ENCODE measurements at places on chromosomes 7 and 10.

GRCh38 chr10:24457661-24458318, 248.9 kb downstream of the KIAA1217 start:
- DNase-seq = no peak

- no peak for DNase-seq
Measured at GRCh38 chr10:51215951-51216834, 141.9 kb downstream of the PRKG1 start.

DNA sequence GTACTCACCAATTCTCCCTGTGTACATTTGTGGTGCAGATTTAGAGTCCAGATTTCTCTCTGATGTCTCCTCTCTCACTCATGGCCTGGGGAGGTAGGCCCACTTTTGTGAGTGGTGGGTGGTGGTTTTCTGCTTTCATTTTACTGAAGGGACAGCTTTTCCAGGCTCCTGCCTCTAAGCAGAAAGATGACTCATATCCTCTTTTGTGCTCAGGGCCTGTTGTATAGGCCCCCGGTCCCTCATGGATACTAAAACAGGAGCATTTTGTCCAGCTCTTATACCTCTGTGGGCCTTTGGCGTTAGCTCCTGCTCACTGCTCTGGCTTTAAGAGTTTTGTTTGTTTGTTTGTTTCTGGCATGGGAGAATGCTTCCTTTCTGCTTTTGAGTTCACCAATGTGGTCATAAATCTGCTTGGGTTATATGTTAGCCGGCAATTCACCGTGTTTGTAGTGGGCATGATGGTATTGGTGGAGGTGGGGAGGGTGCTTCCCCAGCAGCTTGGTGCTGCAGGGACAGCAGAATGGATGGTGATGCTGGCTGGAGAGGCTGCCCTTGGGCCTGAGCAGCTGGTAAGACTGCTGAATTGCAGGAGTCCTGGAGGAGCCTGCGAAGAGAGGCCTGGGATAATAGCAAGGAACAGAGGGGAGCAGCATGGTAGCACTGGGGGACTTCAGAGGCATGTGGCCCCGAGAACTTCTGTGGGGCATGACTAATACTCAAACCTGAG, 468.7 kb downstream of the RPS24 start:
- DNase-seq = no peak

GRCh38 chr7:940599-941408, 13.7 kb downstream of the ADAP1 start:
- DNase-seq = no peak

DNA sequence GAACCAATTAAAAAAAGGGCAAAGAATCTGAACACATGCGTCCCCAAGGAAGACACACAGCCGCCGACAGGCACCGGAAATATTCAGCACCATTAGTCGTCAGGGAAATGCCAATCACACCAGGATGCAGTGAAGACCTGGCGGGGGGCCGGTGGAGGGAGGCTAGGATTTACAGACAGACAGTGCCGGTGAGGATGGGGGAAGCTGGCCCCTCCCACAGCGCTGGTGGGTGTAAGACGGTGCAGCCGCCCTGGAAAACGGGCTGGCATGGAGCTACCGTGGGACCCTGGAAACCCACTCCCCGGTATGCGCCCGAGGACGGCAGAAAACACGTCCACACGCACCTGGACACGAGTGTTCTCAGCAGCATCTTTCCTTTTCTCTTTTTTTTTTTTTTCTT, 4.8 kb upstream of the ADAP1 start:
- DNase-seq = no peak

DNA sequence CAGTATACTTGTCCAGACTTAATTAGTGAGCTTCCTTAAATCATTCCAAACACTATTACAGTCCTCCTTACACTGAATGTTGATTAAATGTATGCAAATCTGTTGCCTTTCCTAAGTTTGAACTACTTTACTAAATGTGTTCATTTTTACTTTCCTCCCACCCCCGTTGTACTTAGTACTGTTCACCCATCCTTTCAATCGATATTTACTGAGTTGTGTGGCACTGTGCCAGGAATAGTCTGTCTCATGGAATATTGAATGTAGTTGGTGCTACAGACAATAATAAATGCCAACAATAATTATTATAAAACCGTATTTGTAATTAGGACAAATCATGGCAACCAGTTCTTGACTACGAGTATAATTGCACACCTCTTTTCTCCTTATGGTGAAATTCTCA, 335.7 kb downstream of the GPR37 start:
- no peak for DNase-seq

DNA sequence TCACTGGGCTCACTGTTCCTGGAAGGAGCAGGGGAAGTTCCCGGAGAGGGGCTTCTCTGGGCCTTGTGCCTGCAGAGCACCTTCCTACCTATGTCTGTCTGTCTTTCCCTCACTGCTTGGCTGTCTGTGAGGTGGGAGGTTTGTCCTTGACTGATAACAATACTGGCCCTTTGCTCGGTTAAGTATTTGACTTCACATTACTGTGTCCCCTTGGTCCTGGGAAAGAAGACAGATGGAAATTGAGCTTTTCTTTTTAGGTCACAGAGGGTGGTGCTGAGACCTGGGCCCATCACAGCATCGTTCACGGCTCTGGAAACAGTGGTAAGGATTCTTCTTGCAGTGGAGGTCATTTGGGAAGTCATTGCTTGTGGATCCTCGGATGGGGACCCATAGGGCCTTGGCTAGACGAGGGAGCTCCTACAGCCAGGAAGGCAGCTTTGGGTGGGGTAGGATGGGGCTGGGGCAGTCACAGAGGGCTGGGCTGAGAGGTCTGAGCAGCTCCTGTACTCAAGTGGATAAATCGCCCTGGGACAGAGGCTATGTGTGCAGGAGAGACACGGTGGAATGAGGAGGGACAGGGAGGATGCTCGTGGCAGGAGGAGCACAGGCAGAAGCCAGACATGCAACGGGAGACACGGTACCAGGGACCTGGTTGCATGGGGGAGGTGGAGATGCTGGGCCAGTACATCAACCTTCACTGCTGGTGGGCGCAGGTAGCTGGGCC, 450.2 kb downstream of the PLXNA4 start:
- no peak for DNase-seq

GRCh38 chr7:111045449-111045848, 45.5 kb upstream of the LRRN3 start:
- DNase-seq = no peak

DNA sequence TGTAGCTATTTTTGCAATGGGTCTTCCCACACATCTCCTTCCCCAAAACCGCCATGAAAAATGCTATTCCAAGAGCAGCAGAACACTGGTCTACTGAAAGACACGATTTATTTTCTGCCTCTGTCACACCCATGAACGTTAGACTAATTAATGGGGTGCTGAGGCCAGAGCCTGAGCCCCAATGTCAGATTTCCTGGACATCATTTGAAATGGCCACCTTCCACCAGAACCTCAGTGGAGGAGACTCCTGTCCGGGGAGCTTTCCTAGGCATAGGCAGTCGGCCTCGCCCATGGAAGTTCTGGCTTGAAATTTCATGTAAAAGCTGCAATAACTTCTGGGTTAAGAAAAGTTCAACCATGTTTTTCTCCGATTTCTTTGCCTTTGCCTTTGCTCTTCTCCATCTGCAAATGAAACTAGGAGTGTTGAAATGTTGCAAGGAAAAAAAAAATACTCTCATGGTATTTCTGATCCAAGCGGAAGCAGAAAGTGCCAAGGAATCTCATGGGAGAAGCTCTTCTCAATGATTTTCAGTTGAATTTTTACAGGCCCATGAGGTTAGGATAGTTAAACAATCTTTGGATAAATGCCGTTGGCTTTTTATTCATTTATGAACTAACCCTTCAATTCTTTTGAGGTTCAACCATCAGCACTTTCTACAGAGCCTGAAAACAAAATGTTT, 570.8 kb upstream of the MGMT start:
- DNase-seq = no peak

- DNase-seq = no peak
Measured at GRCh38 chr10:72567889-72568640, 57.8 kb downstream of the MICU1 start.

DNA sequence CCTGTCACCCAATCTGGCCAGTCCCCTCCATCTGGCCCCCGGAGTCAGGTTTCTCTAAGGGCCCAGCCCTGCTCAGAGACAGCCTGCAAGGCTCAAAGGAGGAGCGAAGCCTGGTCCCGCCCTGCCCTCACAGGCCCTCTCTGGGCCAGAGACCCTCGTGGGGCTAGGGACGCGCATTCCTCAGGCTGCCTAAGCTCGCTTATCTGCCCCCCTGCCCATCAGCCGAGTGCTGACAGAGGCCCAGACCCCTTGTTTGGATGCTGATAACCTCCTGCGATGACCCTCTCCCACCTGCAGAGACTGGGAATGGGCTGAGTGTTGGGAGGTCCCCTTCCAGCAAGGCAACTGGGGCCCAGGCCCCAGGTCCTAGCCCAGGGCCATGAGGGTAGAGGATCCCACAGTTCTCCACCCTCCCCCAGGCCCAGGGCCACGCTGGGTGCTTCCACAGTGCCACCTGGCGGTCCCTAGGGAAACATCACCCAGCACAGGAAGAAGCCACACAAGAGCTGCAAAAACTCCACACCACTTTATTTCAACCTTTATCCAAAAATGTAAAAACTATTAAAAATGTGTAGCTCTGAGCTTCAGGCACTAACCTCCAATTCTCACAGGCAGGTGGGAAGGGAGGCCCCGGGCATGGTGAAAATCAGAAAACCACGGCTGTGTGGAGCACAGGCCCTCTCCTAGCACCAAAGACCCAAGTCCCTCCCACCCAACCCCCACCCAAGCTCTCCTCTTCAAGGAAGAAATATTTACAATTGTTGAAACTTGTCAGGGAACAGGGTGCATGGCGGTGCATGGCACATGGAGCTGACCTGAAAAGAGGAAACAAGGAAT, 2.2 kb downstream of the NPM3 start:
- DNase-seq = peak; percentile 66

- DNase-seq = no peak
Measured at GRCh38 chr10:3886191-3886590, 101.2 kb upstream of the KLF6 start.

DNA sequence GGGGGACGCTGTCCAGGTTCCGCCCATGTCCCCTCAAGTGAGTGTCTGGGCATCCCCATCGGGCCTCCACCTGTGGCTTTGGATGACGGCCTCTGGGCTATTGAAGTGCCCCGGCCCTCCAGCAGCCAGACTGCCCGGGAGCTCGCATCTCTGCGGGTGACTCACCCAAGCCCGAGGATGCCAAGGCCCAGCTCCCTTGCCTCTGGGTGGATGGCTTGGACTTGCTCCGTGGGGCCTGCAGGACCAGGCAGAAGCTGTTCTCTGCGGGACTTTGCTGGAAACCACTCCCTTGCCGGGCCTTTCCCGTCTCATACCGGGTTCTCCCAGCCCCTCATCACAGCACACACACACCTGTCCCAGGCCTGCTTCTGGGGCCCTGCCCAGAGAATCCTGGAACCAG, 22.4 kb downstream of the DPYSL4 start:
- DNase-seq = no peak

DNA sequence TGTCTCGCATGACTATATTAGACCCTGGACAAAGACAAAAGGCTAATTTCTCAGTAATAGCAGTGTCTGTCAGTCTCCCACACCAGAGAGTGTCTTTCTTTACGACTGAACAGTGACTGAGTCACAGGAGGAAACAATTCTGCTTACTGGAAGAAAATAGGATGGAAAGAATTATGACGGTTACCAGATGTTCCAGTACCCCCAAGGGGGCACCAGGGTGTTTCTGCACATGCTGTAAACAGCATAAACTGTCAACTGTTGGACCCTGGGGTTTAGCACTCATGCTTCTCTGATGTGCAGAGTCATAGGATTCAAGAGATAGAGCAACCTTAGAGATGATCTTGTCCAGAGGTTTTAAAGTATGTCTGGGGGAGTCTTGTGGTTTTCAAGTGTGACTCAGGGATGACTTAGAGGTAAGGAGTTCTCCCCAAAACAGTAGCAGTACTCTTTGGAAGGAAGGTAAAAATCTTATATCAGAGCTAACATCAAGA, 291.7 kb downstream of the THSD7A start:
- DNase-seq = no peak

DNA sequence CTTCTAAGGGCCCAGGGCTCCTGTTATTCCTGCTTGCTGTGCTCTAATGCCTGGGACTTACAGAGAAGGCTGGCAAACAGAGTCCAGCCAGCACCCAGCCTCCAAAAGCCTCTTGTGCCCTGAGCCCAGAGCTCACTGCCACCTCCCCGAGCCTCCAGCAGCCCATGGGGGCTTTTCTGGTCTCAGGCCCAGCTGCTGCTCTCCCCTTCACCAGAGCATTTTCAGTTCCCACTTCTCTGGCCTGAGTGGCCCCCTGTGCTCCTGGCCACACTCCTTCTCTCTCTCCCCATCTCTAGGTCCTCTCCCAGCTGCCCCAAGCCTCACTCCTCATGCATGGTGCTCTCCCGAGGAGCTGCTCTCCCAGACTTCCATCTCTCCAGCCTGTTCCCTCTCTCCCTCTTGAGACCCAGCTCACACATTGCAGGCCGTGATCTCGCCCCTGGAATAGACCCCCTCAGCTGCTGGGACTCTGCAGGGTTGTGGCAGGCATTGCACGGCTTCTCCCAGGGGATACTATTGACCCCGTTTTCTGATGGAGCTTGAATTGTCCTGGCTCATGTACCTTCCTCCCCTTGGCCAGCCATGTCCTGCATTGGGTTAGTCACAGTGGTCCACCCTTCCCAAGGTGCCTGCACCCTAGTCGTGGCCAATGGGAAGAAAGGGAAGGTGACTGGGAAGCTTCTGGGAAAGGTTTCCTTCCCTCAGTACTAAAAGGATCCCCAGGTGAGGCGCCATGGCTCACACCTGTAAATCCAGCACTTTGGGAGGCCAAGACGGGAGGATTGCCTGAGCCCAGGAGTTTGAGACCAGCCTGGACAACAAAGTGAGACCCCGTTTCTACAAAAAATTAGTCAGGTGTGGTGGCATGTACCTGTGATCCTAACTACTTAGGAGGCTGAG, 9.0 kb upstream of the RASSF4 start:
- DNase-seq = no peak

GRCh38 chr10:119377958-119378736, 164.4 kb downstream of the RGS10 start:
- DNase-seq = no peak

- no peak for DNase-seq
Measured at GRCh38 chr7:3415861-3416312, 114.8 kb downstream of the SDK1 start.

DNA sequence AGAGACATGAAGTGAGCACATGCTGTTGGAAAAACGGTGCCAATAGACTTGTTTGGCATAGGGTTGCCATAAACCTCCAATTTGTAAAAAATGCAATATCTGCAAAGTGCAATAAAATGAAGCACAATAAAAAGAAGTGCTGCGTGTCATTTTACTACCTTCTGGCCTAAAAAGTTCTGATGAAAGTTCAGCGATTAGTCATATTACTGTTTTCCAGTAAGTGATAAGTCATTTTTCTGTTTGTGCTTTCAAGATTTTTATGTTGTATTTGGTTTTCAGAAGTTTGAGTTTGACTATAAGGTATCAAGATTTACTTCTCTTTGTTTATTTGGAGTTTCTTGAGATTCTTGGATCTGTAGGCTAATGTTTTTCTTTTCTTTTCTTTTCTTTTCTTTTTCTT, 16.8 kb downstream of the AOAH start:
- DNase-seq = no peak

- no peak for DNase-seq
Measured at GRCh38 chr10:7526017-7526400, 115.2 kb upstream of the SFMBT2 start.

GRCh38 chr10:118926441-118926840, 103.1 kb upstream of the NANOS1 start:
- no peak for DNase-seq

- no peak for DNase-seq
Measured at GRCh38 chr10:120131183-120131582, 238.7 kb downstream of the SEC23IP start.
